ENCODE measurements at places on chromosomes 6 and 20.
A peak's percentile ranks its signal among the peaks of the same experiment; 100 is the strongest.

GRCh38 chr6:105501826-105502344 is 99.0 kb upstream of the PREP start:
- DNase-seq, result no peak

- DNase-seq, result no peak
Observed at GRCh38 chr20:52748990-52749389, 223.2 kb upstream of the TSHZ2 start.

DNA sequence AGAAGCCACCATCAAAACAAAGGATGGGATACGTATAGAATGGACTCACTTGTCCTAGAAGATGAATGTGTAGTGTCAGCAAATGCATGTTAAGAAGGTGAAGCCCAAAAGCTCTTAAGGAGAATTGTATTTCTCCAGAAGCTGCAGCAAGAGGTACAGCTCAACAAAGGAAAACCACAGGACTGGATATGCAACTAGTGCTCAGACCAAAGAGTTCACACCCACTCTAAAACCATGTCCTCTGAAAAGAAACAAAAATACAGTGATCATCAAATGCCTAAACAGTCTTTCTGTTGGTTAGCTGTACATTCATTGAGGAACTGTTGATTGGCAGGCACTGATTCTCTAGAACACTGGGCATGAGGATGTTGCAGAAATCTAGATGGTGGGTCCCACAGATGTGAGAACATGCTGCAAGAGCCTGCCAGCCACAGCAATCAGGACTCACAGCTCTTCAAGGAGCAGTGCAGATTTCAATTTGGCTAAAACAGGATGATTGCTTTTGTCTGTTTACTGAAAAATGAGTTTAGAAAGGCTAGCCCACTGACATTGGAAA is 94.6 kb downstream of the COL9A1 start:
- DNase-seq, result no peak

DNA sequence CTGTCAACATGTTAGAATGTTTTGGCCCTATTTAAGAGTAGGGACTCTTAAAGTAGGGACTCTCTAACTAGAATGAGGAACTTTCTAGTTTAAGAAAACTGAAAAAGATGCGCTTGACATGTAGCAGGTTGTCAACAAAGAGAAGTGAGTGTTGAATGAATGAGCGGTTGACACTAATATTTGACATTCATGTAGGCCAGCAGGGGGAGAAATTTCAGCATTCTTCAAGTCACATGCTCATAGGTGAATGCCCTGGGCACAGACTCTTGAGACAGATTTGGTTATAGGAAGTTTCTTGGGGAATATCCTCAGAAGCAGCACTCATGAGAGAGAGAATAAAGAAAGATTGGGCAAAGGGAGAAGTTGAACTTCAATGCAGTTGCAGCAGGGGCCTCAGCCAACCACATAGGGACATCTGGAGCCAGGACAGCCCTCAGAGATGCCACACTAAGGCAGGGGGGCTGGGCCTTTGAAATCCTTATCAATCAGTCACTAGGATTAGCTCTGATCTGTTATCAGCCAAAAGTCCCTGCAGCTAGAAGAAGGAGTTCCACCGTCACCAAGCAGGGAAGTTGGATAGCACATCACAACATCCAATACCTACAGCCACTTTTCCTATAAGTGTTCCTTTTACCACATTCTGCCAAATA is 145.1 kb upstream of the FKBP1C start:
- DNase-seq, result no peak

GRCh38 chr6:116373300-116373699 is 2.6 kb downstream of the DSE start:
- no peak for DNase-seq

DNA sequence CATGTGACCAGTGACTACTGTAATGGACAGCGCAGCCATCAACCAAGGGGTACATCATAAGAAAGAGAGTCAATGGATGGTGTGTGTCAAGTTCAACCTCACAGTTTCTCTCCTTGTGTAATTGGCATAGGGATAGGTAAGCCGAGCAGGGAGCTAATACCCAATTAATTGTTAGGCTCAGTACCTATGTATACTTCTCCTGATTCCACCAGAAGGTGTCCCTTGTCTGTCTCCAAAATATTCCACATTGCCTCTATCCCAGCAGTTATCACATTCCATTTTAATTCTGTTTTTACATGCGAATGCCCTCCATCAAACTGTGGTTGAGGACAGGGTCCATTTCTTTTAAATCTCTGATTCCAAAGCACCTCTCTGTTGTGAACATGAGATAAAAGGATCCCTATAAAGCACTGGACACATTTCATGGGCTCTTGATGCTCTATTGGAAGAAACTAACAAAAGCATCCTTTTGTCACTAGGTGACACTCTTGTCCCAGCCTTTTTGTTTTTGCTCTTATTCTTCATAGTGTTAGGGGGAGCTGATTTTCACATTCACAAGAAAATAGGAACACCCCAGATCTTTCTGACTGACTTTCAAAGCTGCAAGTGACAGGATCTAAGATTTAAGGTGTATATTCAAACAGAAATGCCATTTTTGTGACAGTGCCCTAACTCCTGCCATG is 38.9 kb downstream of the FBXO9 start:
- DNase-seq, result no peak

DNA sequence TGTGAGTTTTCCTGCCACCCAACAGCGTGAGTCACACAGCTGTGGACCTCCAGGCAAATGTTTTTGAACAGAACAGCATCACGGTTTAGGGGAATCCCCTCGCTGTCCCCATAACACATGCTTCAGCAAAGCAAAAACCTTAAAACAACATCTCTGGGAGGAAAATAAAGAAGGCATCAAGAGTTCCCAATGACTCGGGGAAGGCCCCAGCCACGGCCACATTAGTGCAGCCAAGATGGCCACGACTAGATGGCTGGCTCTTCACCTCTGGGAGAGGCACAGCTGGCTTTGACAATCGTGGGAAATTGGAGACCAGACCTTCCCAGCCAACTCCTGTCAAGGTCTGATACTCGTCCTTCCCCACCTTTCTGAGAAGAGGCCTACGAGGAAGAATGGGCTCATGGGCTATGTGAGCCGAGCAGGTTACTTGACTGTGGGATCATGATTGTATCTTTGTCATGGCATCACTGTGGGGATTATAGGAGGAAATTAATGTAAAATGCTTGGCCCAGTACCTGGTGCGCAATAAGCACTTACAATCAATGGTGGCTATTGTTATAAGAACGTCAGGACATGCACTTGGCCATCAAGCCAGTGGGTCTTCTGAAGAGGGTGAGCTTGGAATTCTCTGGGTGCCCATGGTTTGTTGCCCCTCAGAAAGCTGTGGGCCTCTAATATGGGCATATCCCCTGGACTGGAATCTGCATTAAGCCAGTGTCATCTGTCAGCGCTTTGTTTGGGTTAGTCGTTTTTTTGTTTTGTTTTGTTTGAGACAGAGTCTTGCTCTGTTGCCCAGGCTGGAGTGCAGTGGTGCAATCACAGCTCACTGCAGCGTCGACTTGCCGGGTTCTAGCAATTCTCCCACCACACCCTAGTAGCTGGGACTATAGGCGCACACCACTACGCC is 43.6 kb downstream of the FGD2 start:
- peak; percentile 26 for DNase-seq

DNA sequence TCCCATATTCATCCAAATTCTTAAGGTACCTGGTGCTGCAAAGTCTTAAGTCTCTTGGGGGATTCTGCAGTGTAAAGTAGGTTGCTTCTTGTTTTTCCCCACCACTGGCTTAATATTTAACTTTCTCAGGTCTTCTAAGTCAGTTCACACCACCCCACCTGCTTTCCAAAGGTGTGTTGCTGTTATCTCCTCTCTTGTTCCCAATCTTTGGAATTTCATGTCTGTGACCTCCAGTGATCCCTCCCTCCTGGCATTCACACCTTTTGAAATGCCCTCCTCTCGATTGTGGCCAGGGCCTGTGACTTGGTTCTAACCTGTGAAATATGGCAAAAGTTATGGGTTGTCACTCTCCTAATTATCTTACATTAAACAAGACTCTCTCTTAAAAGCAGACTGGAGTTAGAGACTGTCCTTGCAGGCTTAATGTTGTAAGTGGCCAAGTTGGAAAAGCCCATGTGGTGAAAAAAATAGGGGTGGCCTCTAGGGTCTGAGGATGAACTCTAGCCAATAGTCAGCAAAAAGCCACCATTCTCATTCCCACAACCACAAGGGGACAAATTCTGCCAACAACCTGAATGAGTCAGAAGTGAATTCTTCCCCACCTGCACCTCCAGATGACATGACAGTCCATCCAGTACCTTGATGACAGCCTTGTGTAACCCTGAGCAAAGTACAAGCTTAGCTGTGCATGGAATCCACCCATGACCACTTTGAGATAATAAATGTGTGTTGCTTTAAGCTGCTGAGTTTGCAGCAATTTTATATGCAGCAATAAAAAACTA is 45.1 kb downstream of the ADGRF1 start:
- DNase-seq, result no peak

GRCh38 chr20:4873396-4873795 is 127.9 kb downstream of the SLC23A2 start:
- no peak for DNase-seq

DNA sequence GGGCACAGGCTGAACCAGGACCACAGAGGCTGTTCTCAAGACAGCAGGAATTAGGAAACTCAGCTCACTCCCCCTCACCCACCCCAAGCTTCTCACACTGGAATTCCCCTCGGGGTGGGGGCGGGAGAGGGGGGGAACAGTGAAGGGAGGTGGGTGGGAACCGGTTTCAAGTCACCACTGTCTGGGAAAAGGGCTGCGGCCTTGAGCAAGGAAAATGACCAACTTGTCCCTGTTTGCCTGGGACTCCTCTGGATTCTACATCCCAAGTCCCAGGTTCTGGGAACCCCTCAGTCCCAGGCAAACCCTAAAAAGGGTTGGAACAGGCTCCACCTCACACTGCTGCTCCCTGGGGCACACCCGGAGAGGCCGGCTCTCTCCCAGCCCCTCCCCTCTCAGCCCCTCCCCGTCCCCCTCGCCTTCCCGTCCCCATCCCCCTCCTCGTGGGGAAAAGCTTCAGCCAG is 230.7 kb downstream of the TFAP2C start:
- DNase-seq, result no peak

GRCh38 chr6:39102071-39102820 is 12.7 kb downstream of the SAYSD1 start:
- no peak for DNase-seq

DNA sequence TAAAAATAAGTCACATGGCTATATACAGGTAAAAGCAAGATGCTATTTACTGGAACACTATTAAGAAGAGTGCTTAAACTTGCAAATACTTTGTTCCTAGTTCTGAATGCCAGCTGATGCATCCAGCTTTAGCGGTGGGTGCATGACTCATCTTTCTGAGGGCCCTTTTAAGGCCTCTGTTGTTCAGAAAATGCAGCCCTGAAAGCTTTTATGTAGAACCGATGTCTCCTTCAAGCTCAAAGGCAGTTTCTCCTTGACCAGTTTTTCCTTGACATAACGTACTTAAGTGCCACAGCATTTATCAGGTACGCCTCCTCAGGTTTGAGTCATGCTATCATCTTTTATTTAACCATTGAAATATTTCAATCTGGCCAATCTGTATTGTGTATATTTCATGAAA is 82.8 kb downstream of the MLIP start:
- no peak for DNase-seq

DNA sequence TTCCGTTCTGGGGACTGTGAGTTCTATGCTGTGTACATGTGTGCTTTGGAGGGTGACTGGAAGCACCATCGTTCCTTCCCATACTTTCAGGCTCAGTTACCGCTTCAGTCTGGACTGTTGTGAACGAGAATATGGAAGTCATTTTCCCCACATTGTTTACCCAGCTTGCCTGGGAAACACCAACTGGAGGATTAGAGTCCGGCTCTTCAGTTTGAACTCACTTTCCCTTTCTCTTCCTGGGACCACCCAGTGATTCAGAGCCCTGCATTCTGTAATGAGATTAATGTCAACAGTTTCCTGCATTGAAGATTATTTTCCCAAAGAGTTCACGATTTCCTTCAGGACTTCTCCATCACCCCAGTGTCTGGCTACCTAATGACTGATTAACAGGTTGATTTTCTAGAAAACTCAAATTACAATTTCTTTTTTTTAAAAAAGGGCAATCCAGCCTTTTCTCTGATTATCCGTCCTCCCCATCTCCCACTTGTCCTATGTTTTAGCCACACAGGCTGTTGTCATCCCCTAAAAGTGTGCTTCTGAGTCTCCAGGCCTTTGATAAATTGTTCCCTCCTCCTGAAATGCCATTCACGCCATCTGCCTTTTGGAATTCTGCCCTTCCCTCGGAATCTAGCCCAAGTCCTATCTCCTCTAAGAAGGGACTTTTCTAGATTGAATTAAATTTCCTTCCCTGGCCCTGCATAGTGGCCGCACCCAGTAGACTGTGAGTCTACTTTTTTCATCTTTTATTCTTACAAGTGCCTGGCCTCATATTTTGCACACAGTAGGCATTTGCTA is 3.3 kb upstream of the TAGAP start:
- no peak for DNase-seq

All from activated CD4-positive, alpha-beta T cell treated with anti-CD3 and anti-CD28 coated beads, Interleukin-2, amount 50 U/mL, for 24 hours (primary cell).